ENCODE measurements at places on chromosomes 2 and 18. TPM values are rescaled to one million over a fixed set of nuclear protein-coding genes. Genes with fewer than 3 reads are reported as not detected.

Gene IL1A
- not detected for total RNA-seq

Gene METTL21A
- total RNA-seq, result 14.8 TPM

Gene BOLL
- total RNA-seq, result not detected

Gene CDH19
- 0.11 TPM for total RNA-seq

Gene WNT6
- not detected for total RNA-seq

Gene PDE11A
- total RNA-seq, result 0.22 TPM

Gene ANKRD62
- total RNA-seq, result not detected

Gene DAW1
- total RNA-seq, result 0.13 TPM

Gene DUSP28
- 2.8 TPM for total RNA-seq

Gene IL37
- not detected for total RNA-seq

Gene CKAP2L
- total RNA-seq, result 7.1 TPM

Gene TLX2
- total RNA-seq, result 0.11 TPM

Data from articular chondrocyte of knee joint (primary cell).